ENCODE measurements at places on chromosomes 13 and 19.
A peak's percentile ranks its signal among the peaks of the same experiment; 100 is the strongest.

DNA sequence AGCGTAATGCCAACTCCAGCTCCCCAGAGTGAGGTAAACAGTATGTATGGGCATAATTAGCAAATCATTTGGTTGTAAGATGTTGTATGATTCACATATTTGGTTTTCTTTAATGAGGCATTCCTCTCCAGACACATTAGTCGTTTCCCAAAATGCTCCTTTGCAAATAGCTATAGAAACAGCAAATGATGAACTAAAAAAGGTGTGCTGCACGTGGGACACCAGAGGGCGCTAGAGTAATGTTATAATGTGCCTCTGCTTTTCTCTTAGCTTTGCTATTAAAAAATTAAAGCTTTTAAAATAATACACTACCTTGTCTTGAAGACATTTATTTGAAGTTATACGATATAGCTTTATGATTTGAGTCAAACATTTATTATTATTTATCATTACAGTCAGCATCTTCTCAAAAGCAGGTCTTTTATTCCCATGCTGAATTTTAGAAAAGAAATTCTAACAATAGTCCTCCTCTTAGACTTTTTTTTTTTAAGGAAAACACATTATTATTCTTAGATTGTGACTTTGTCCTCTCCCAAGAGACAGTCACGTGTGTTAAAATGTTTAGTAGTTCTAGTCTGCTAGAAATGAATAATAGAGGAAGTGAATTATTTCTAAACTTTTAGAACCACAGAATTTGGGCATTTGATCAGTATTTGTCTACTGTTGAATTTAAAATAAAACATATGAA, 121.6 kb upstream of the FRY start:
- ATAC-seq = no peak

DNA sequence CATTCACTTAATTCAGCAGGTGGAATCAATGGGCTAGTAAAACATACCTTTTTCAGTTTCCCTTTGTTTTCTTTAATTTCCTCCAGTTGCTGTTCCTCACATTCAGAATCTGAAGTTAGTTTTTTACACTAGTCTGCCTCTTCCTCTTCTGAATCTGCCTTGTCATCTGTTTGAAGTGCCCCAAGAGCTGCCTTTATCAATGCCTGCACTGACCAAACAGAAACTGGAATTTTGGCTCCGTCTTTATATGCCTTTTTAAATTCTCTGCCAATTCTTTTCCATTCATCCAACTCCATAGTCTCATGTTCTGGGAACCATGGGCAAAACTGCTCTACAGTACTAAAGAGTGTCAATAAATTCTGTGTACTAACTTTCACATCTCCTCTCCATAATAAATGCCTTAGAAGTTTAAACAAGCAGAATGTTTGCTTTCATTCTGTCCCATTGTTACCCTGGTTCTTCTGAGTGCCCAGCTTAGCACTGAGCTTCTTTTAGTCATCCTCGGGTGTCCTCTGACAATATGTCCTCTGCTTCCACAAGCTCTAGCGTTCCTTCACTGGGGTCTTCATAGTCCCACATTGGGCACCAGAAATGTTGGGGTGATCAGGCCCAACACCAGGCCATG, 154.2 kb downstream of the ZNF486 start:
- ATAC-seq = no peak

GRCh38 chr13:34808649-34809048, 133.4 kb upstream of the NBEA start:
- no peak for ATAC-seq

- no peak for ATAC-seq
Measured at GRCh38 chr13:48977973-48978372, 2.3 kb downstream of the FNDC3A start.

- ATAC-seq = no peak
Measured at GRCh38 chr13:94300401-94300800, 179.1 kb downstream of the DCT start.

DNA sequence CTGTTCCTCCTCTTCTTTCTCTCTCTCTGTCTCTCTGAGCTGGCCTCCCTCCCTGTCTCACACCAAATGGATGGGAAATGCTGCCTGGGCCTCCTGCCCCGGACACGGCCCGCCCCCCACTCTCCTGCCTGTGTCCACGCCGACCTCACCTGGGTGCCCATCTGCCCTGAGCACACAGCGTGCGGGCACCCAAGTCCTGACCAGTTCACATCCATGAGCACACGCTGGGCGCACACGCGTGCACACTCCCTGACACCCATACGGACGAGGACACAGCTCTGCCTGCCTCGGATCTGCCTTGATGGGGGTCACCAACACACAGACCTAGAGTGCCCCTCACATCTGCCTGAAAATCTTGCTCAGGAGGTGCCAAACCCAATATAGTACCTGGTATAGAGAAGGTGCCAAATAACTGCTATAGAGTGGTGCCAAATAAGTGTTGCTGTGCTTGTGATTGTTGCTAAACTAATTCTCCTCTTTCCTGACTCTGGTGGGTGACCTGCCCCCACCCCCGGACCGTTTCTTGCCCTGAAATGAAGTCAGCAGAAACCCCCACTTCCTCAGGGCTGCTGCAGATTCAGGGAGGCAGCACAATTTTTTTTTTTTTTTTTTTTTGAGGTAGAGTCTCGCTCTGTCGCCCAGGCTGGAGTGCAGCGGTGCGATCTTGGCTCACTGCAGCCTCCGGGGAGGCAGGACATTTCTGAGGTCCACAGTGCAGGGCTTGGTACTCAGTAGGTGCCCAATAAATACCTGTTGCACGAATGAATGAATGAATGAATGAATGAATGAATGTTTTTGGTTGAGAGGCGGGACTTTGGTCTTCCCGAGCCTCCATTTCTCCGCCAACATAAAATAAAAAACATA, 4.6 kb downstream of the NFIC start:
- ATAC-seq = no peak

GRCh38 chr19:14337510-14337909, 43.7 kb upstream of the ADGRE5 start:
- peak; percentile 29 for ATAC-seq

- ATAC-seq = no peak
Measured at GRCh38 chr13:24071423-24072075, 89.0 kb upstream of the SPATA13 start.

GRCh38 chr13:97316390-97316789, 94.3 kb downstream of the MBNL2 start:
- ATAC-seq = no peak

DNA sequence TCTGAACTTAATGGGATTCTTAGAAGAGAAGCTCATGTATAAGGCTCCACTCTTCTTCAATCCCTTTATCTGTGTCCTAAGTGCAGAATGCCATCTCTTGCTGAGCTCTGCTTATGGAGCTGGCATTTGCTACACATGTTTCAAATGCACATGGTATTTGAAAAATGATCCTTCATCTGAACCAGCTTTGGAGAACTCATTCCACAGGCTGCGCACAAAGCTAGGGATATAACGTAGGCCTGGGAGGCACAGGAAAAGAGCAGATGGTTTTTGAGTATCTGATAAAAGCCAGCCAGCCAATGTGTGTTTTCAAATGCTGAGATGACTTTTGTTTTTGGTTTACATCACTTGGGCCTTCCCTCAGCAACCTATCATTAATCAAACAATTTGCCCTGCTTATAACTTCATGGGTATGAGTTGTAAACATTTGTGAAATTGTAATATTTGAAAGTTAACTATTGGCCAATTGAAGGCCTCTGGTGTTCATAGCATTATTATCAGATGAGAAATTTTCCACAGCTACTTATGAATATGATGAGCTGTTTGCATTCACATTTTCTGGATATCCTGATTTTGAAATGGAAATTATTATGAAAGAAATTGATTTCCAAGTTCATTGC, 729.0 kb downstream of the FGF9 start:
- no peak for ATAC-seq

DNA sequence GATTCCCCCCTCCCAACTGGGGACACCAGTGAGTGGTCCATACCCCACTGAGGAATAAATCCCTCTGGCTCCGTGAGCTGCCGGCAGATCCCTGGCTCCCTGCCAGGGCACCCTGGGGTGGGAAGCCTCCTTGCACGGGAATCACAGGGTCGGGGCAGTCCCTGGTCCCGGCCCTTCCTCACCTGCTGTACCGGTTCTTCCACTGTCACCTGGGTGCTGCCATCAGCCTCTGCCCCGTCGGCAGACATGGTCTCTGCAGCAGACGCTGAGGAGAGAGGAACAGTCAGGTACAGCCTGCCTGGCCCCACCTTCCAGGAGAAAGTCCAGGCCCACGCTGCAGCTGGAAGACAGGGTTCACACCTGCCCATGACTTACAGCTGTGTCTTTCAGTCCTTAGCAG, 6.3 kb downstream of the PLIN3 start:
- ATAC-seq = no peak

- ATAC-seq = no peak
Measured at GRCh38 chr19:16074488-16075365, 1.6 kb upstream of the TPM4 start.

DNA sequence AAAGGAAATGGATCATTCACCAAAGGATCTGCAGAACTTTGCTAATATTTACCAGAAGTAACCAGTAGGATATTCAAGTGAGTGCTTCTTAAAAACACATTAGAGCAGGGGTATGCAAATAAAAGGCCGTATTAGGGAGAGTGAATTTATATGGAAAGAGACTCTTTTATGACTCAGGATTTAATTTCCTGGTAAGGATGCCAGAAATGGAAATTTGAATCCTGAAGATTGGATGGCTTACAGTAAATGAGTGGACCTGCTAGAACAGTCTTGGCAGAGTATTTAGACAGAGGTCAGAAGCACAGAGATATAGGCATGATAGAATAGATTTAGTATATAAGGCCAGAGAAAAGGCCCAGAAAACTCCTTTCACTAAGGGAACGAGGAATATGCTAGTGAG, 201.6 kb downstream of the SLITRK5 start:
- ATAC-seq = no peak

GRCh38 chr13:112892426-112893206, 76.4 kb upstream of the MCF2L start:
- no peak for ATAC-seq

GRCh38 chr13:57878291-57878690, 246.7 kb downstream of the PCDH17 start:
- ATAC-seq = no peak

DNA sequence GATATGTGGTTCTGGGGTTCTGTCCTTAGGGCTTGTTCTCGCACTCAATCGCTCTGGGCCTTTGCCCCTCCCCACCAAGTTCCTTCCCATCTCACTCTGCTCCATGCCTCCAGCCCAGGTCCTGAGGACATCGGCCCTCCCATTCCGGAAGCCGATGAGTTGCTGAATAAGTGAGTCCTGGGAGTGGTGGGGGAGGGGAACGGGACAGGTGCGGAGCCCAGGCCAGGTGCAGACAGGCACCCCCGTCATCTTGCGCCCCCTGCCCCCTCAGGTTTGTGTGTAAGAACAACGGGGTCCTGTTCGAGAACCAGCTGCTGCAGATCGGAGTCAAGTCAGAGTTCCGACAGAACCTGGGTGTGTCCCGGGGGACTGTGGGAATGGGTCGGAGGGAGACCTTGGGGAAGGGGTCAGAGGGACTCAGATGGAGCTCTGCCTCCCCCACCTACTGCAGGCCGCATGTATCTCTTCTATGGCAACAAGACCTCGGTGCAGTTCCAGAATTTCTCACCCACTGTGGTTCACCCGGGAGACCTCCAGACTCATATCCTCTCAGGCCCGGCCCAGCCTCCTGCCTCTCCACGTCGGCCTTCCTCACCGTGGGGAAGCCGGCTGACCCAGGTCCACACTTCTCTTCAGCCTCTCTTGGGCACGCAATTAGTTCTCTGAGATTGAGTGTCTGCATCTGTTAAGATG, 10.1 kb downstream of the FUZ start:
- ATAC-seq = no peak

- ATAC-seq = no peak
Measured at GRCh38 chr19:33175886-33176669, 18.1 kb upstream of the LRP3 start.

DNA sequence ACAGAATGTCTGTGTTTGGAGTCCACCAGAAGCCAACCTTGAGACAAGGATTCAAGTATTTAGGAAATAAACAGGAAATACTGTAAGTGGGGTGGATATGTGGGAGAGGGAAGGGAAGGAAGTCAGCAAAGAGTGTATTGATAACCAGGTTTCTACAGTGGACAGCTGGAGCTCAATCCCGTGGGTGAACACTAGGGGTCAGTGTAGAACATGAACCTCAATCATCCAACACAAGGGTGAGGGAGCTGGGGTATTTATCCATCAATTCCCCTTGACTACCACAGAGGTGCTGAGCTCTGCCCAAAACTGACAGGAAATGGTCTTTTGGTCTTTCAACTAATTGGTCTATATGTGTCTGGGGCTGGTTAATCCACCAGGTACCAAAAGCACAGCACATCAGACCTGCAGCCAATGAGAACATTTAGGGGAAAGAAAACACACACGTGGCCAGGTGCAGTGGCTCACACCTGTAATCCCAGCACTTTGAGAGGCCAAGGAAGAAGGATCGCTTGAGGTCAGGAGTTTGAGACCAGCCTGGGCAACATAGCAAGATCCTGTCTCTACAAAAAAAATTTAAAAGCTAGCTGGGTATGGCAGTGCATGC, 5.6 kb upstream of the SYDE1 start:
- no peak for ATAC-seq

GRCh38 chr19:31880283-31880682, 465.1 kb upstream of the ZNF507 start:
- ATAC-seq = no peak

- ATAC-seq = no peak
Measured at GRCh38 chr13:79267560-79267959, 138.5 kb downstream of the RBM26 start.

DNA sequence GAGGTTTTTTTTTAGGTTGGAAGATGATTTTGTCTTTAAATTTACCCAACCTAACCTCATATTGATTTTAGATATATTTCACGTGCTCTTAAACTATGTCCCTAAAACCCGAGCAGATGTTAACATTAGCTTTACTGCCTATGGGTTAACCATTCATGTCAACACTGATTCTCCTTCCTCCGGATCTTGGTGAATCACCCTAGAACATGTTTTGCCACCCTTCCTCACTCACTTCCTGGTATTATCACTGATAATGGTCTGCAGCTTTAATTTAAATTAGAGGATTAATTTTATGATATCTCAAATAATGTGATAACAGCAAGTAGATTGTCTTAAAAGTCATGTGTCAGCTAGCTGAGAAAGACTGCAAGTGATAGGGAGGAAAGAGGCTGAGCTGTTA, 31.9 kb downstream of the HTR2A start:
- no peak for ATAC-seq

DNA sequence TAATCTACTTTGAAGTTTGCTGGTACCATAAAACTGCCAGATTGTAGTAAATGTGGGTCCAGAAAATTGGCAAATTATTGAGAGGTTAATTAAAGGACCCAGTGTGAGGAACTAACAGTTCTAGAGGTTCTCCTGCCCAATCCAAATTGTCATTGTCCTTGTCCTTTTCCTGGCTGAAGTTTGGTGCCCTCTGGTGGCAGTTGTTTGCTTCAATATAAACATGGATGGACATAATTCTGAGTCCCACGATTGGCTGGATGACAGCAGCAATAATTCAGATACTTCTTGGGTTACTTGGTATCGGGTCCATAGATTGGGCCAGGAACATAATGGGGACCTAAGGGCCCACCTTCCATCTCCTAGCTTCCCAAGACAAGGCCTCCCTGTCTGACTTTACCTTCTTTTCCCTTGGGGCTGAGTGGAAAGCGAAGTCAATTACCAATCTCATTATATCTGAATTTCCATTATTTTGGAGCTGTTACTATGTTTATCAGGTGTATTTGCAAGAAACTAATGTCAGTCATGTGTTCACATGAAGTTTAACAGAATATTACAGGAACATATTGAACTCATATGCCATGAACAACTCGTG, 33.8 kb upstream of the GARRE1 start:
- no peak for ATAC-seq
